ENCODE measurements at places on chromosomes 5 and 9. TPM values are rescaled to one million over a fixed set of nuclear protein-coding genes. Genes with fewer than 3 reads are reported as not detected.

Gene C8G
- 1.1 TPM for total RNA-seq

Gene ZNF483
- 3.5 TPM for total RNA-seq

GRCh38 chr5:116058346-116058936, 26.2 kb downstream of the ARL14EPL start:
- no peak for DNase-seq

Gene DEPDC1B
- total RNA-seq = 0.27 TPM

DNA sequence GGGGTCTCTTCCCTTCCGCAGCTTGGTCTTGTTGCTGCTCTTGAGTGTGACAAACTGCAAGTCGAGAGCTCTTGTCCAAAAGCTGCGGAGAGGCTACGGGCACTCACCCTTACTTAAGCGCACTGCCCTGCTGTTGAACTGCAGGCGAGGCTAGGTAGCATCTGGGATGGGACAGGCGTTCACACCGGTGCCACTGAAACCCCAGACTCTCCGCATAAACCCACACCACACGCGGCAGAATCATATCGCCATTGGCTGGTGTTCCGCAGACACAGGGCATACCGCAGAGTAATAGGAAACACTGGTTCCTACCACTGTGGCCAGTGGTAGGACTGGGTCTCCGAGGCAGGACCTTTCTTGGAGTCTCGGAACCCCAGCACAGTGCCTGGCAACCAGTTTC, 2.2 kb upstream of the NPR3 start:
- DNase-seq = no peak

DNA sequence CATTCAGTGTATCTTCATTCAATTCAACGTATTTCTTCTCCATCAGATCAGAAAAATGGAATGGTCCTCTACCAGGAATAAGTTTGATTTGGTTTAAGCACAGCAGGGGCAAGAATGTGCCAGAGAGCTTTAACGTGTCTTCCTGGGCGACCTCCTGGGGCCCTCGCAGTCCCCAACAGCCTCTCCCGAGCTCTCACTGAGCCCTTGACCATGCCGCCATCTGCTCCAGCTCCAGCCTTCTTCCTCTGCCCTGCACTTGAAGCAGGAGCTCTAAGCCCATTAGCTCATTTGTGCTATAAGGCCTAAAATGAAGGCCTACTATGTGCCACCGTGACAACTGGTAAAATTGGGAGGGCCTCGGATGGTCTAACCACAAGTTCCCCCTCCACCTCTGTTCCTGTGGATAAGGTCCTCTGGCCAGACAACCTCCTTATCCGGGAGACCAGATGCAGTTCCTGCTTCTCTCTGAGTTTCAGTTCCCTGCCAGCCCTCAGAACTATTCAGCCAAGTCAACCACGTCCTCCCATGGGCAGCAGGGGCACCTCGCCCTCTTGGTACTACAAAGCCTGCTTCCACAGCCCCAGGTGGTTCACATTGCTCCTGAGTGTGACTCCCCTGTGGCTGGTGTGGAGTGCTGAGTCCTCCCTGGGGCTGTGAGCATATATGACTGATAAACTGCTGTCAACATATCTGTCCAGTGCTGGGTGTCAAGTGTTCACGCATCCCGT, 35.8 kb downstream of the C5orf15 start:
- DNase-seq = no peak

DNA sequence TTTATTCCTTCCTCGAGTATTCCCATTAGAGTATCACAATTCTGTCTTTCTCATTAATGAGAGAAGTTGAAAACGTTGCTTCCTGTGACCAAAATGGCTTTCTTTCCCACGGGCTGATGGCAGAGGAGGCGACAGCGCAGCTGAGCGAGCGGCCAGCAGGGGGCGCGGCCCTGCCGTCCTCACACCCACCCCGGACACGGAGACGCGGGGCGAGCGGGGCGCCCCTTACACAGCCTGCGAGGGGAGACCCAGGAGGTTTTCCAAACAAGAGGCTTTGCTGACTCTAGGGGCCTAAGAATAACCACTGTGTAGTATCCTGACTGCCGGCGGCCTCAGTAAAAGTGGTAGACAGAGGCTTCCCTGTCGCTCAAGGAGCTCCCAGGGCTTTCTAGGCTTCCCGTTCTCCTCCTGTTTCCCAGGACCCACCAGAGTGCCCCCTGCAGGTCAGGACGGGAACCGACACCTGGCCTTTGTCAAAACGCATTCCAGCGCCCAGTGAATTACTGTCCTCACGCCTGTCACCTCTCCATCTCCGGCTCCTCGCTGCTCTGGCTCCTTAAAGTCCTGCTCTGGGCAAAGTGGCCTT, 27.3 kb upstream of the FGF1 start:
- DNase-seq = peak; percentile 92

GRCh38 chr5:41763081-41763480, 107.1 kb downstream of the OXCT1 start:
- no peak for DNase-seq

DNA sequence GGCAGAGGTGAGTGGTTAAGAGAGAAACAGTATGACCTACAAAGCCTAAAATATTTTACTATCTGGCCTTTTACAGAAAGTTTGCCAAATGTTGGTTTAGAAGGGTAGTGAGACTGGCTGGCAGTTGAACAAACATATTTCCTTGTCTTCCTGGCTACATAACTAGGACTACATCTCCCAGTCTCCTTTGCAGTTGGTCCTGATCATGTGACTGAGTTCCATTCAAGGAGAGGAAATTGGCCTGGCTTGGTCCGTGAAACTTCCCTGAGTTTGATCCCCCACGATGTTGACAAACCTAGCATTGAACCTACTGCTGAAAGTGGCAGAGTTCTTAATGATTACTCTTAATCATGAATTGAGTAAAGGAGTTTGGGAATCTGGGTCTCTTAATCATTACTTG, 280.8 kb downstream of the SLIT3 start:
- no peak for DNase-seq

Gene IRF1
- total RNA-seq = 12.5 TPM

DNA sequence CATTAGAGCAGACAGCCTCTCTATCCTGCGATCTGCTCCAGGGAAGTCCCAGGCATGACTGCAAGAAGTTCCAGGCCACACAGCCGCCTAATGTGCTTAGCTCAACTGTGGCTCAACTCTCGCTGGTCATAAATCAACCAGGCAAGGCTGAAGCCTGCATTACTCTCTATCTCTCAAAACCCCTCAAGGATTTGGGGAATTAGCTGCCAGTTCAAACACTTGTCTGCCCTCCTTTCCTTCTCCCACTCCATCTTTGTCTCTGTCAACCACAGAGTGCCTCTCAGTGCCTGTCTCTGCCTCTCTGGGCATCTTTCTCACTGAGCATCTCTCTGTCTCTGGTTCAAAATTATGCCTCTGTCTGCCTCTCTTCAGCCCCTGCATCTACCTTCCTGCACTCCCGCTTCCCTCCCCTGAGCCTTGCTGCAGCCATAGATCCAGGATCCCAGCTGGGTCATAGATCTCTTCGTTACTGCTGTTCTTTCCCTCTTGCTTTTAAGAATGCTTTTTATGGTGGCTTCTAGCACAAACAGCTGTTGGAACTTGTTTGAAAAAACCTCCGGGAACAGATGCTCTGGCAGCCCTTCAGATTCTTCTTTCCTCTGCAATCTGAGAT, 27.9 kb upstream of the GALNT10 start:
- no peak for DNase-seq

DNA sequence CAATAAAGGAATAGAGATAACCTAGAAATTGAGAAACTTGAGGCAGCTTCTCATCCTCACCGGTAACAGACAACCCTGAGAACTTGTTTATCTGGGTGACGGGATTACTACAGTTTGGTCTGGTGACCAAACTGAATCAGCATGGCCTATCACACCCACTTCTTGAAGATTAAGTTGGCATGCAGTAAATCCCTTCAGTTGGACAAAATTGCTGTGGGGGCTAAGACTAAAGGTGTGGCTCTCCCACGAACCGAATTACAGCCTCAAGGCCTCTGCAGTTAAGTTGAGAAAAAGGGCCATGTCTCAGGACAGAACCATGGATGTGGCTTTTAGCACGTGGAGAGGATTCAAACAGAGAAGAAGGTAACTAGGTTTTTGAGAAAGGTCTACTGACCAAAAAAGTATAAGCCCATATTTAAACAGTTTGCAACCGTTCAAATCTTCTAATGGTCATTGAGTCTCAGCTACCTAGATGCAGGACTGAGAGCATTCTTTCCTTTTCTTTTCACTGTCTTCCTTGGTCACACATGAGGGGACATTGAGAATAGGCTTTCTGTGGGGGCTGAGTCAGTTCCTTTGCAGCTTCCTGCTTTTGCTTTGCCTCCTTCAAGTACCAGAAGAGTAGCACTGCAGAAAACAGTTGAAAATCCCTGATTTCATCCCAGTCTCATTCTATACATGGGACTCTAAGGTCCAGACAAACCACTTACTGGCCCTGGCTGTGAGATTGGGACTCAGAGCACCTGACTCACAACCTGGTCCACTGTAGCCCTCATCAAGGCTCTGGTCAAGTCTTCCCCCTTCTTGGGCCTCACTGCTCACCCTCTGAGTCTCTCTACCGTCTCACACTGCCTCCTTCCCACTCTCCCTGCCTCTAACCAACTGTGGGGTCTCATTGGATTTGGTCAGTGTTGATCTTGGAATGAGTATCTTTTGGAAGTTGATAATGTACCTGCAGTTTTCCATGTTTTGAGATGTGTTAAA, 30.9 kb downstream of the PDE6A start:
- DNase-seq = no peak

- DNase-seq = peak; percentile 77
Measured at GRCh38 chr9:33202552-33203201, 35.5 kb upstream of the B4GALT1 start.

- DNase-seq = no peak
Measured at GRCh38 chr5:6545770-6546690, 86.8 kb downstream of the NSUN2 start.

DNA sequence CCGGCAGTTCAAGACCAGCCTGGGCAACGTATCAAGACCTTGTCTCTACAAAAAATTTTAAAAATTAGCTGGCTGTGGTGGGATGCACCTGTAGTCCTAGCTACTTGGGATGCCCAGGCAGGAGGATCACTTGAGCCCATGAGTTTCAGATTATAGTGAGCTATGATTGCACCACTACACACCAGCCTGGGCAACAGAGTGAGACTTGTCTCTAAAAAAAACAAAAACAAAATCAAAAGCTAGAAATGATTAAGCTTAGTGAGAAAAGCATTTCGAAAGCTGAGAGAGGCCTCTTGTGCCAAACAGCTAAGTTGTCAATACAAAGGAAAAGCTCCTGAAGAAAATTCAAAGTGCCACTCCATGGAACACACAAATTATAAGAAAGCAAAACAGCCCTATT, 4.8 kb downstream of the FAM151B start:
- DNase-seq = no peak

Gene RLN2
- total RNA-seq = not detected

DNA sequence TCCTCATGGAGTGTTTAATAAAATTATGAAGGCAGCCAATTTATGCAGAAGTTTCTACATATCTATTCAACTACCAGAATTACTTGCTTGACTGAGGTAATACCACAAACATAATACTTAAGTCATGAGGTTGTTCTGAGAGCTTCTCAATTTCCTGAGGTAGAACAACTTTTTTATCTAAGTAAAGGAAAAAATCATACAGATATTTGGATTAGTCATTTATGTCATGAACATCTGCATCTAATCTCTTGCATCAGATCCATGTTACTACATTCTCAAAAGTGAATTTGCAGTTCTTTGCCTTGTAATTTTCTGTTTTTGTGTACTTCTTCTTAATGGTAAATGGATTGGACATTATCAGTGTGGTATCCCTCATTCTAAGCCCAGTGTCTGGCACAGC, 60.4 kb upstream of the RGMB start:
- DNase-seq = no peak

Gene FAM153A
- total RNA-seq = 0.56 TPM

DNA sequence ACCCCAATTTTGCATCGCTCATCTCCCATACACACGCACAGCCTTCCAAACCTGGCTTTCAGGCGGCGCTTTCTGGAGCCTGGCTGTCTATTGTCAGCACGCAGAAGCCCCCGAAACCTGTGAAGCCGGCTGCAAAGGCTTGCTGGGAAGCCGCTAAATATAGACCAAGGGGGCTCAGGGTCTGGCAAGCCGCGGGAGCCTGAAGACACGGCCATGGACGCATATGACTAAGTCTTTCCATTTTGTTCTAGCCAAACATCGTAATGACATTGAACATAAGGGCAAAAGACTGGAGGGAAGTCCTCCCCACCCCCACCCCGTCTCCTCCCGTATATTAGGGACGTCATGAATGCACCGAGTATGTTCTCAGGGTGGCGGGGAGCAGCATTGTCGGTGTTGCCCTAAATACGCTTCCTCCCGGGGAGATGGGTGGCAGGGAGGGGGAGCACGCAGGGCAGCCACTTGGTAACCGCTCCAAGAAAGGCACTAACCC, 1.1 kb downstream of the CTNND2 start:
- no peak for DNase-seq

Gene PCDHB8
- 2.1 TPM for total RNA-seq

GRCh38 chr9:110156902-110157301, 51.1 kb downstream of the C9orf152 start:
- no peak for DNase-seq

- no peak for DNase-seq
Measured at GRCh38 chr5:129481161-129481560, 21.1 kb downstream of the ADAMTS19 start.

DNA sequence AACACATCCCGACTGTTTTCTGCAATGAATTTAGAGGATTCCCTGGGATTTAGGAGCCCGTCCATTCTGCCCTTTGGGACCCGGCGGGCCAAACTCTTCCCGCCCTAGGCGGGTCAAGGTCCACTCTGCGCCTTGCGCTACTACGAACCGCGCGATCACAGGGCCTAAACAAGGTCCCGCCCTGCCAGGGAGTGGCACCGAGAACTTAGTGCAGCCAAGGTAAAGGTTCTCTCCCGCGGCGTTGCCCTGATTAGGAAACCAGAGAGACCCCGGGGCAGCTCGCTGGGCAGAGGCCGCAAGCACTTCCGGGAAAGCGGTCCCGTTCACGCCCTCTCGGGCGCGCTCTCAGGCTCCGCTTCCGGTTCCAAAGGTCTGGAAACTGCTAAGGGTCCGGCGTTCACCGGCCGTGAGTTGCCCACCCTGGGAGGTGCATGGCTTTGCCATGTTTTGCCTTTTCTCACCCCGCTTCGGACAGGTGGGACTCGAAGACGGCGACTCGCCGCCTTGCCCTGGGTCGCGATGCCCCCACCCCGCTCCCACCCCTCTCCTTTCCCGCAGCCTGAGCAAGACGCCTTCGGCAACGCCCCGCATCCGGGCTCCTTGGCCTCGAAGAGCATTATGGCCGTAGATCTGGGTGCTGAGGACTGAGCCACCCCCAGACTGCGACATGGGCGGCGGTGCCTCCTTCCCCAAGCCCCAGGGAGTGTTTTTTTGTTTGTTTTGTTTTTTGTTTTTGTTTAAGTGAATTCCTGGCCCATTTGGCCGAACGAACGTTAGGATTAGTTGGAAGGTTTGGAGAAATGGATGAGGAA, 23.4 kb downstream of the HNRNPK start:
- peak; percentile 89 for DNase-seq

GRCh38 chr5:135441919-135442318, 5.2 kb downstream of the DCANP1 start:
- no peak for DNase-seq

Gene CHSY3
- 0.51 TPM for total RNA-seq

All from Right ventricle myocardium superior (tissue), 1 donor.